ENCODE measurements at places on chromosomes 1 and 21. TPM values are rescaled to one million over a fixed set of nuclear protein-coding genes. Genes with fewer than 3 reads are reported as not detected.

ACTA1 gene
- not detected for total RNA-seq

GTF2B gene
- total RNA-seq: 41.0 TPM

OPTC gene
- not detected for total RNA-seq

ICOSLG gene
- 0.16 TPM for total RNA-seq

CCT8 gene
- total RNA-seq: 179 TPM

NFYC gene
- total RNA-seq: 19.4 TPM

RASSF5 gene
- total RNA-seq: 1.7 TPM

PTGS2 gene
- 4.1 TPM for total RNA-seq

TESK2 gene
- 3.8 TPM for total RNA-seq

LCE2A gene
- not detected for total RNA-seq

C1orf198 gene
- total RNA-seq: 10.1 TPM

C1orf21 gene
- 26.7 TPM for total RNA-seq

CRP gene
- not detected for total RNA-seq

COL9A2 gene
- 4.3 TPM for total RNA-seq

MYOC gene
- 1.3 TPM for total RNA-seq

MYBPH gene
- total RNA-seq: 0.26 TPM

RNU1-1 gene
- 2,114 TPM for total RNA-seq

AKR7A3 gene
- total RNA-seq: 0.43 TPM

KCNE1 gene
- total RNA-seq: 0.17 TPM

SLC30A2 gene
- not detected for total RNA-seq

PIK3R3 gene
- 4.7 TPM for total RNA-seq

BSND gene
- not detected for total RNA-seq

NPR1 gene
- 9.4 TPM for total RNA-seq

YBEY gene
- total RNA-seq: 18.8 TPM

RHD gene
- not detected for total RNA-seq
